Stimulated activated CD8-positive, alpha-beta memory T cell treated with anti-CD3 and anti-CD28 coated beads, Interleukin-4, amount 100 ng/mL, for 1 hour (primary cell): ENCODE measurements at places on chromosomes 5 and 9.

GRCh38 chr9:131818089-131818488 lies 78.2 kb upstream of the RAPGEF1 start:
- no peak for DNase-seq

GRCh38 chr5:34621277-34622097 lies 34.6 kb upstream of the RAI14 start:
- no peak for DNase-seq

- no peak for DNase-seq
These were observed 25.6 kb downstream of the GLDC start for GRCh38 chr9:6619909-6620308.

GRCh38 chr5:91830361-91830953 lies 447.3 kb upstream of the ARRDC3 start:
- no peak for DNase-seq

DNA sequence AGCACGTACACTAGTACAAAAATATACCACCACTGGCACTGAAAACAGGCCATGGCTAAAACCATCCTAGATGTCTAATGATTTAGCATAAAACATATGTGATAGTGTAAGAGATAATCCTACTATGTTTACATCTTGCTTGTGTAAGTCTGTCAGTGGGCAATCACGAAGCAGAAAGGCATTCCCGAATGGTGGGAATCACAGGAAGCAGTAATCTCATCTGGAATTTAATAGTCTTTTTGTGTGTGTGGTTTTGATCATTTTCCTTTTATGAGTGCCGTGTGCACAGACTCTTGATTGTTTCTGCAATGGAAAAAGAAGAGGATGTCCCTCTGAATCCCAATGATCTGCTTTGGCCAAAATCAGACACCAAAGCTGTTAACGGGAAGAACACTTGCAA lies 200.5 kb downstream of the EBF1 start:
- no peak for DNase-seq

GRCh38 chr5:151094030-151094851 lies 13.4 kb upstream of the TNIP1 start:
- peak; percentile 29 for DNase-seq

GRCh38 chr5:137461391-137462264 lies 37.5 kb downstream of the SPOCK1 start:
- DNase-seq, result no peak

- DNase-seq, result no peak
These were observed 212.5 kb downstream of the FANCC start for GRCh38 chr9:95104980-95105379.
